ENCODE measurements at places on chromosomes 11 and 22.

- DNase-seq: no peak
Measured at GRCh38 chr22:36961626-36962025, 48.2 kb downstream of the CSF2RB start.

DNA sequence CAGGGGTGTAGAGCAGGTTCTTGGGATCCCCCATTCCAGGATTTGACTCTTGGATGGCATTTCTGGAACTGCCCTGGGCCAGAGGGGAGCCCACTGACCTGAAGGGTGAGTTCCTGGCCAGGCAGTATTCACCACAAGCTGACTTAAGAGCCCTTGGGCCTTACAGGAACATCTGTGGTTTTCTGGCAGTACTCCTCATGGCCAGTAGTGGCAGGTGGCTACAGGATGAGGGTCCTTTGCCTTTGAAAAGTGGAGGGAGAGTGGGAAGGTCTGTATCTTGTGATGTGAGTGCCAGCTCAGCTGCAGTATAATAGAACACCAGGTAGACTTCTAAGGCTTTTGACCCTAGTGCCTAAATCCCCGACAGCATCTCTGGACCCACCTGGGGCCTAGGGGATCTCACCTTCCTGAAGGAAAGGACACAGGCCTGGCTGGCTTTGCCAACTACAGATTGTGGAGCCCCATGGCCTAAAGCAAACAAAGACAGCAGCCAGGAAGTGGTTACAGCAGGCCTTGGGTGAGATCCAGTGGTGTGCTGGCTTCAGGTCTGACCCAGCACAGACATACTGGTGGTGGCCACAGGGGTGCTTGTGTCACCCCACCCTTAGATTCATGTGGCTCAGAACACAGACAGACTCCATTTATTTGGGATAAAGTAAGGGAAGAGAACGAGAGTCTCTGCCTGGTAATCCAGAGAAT is 9.0 kb downstream of the OR51S1 start:
- DNase-seq: no peak

- DNase-seq: no peak
Measured at GRCh38 chr11:133082841-133083488, 449.3 kb downstream of the OPCML start.

GRCh38 chr22:48795664-48796063 is 1032.0 kb downstream of the BRD1 start:
- no peak for DNase-seq

DNA sequence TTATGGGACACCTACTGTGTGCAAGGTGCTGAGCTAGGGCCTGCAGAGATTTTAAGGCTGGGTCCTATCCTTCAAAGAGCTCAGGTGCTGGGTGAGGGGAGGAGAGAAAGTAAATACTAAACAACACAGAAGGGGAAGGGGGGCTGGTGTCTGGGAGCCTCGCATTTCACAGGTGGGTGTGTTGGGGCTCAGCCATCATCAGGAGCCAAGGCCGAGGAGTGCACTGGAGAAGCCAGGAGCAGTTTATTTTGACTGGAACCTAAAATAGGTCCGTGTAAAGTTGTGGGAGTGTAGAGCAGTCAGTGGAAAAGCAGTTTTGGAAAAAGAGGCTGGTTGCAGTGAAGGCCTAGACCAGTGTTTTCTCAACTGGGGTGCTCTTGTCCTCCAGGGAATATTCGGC is 17.5 kb downstream of the NECTIN1 start:
- no peak for DNase-seq

DNA sequence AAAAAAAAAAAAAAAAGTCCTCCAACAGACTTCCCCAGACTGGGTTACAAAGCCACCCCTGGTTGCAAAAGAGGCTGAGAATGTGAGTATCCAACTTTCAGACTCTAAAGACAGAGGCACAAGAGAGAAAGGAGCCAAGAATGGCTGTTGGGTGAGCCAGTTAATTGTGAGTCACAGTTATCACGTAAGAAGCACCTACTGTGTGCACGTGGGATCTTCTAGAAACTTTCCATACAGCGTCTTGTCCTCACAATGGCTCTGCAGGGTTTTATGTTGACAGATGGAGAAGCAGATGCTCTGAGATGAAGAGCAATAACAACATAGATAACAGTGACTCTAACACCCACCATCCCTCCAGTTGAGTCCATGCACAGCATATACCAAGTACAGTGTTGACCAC is 41.0 kb downstream of the CD82 start:
- no peak for DNase-seq

GRCh38 chr22:31102441-31103081 is 4.8 kb downstream of the SELENOM start:
- DNase-seq: no peak

- no peak for DNase-seq
Measured at GRCh38 chr22:36252754-36253522, at the start of gene APOL1. APOL1 (plus strand) TSS chr22:36253133; CDS start chr22:36254956, 1,823 bp downstream.

DNA sequence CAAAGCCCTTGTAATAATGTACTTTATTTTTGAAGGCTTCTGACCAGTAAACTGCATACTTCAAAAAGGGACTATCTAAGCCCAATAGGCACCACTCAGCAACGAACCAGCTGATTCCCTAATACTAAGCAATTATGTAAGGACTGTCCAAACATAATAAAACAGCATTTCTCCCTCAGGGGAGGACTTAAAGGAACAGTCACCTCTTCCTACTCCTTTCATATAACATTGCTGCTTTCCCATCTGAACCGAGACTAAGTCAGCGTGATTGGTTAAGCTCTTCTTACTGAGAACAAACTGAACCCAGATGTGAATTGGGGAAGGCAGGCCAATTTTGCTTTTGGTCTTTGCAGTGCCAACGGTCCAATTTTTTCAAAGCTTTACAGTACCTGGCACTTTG is 420.0 kb downstream of the METTL15 start:
- no peak for DNase-seq

DNA sequence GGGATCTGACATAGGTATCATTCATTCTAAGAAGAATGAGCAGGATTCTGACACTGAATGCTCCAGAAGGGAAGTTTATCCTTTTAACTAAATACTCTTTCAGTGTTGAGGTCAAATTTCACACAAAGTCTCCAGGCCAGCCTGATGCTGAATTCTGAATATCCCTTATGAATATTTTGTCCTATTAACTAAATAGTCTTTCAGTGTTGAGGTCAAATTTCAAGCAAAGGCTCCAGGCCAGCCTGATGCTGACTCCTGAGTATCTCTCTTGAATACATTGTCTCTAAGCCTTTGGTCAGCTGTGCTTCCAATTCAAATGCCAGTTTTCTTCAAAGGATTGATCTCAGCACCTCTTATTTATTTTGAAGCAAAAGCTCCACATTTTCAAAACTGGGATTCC is 676.8 kb downstream of the NTM start:
- no peak for DNase-seq

DNA sequence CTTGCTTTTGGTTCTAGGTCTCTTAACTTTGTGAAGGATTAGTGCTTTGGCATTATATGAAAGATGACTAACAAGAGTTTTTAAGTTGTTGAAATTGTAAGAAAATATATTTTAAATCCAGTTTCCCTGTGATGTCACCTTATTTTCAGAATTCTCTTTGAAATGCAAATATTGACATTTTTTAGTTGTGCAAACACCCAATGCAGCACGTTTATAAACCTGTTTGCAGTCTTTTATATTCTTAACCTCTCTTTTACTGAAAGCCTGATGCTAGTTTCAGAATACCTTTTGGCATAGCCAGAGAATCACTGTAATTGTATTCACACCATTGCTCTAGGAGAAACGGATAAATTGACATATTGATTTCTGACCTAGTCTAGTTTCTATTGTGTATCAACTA is 42.8 kb upstream of the SLC37A2 start:
- no peak for DNase-seq

- no peak for DNase-seq
Measured at GRCh38 chr11:15602047-15602446, 487.3 kb downstream of the INSC start.

DNA sequence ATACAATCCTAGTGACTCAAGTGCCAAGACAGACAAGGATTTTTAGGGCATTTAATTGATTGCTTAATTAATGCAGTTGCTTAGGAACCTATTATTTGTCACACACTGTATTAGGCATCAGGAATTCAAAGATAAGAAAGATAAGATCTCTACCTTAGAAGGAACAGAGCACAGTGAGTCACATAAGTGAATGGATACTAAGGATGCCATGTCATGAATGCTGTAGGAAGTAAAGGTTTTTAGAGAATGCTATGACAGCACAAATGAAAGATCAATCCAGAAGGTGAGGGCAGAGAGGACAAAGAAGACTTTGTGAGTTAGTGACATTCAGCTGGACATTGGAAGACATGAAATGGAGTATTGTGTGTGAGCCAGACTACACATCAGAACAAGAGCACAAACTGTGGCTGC is 147.9 kb upstream of the DDI1 start:
- no peak for DNase-seq

GRCh38 chr22:25083056-25083806 is 116.4 kb upstream of the CRYBB3 start:
- DNase-seq: no peak

DNA sequence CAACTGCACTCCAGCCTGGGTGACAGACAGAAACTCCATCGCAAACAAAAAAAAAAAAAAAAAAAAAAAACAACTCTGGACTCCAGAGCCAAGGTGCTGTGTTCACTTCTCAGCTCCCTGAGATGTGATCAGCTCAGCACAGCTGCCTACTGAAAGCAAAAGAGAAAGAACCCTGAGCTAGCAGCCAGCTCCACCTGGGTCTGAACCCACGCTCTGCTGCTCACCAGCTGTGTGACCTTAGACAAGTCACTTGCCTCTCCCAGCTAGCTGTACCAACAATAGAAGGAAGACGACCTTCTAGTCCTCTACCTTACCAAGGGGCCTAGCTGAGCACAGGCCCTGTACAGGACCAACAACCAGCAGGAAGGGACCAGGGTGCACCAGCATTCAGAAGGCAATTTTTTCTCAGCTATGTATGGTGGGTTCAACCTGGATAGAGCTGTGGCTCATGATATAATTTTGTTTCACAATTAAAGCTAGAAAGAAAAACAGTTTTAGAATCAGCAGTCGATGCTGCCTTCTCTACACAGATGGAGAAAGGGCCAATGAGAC is 3.8 kb downstream of the DGCR2 start:
- DNase-seq: no peak

DNA sequence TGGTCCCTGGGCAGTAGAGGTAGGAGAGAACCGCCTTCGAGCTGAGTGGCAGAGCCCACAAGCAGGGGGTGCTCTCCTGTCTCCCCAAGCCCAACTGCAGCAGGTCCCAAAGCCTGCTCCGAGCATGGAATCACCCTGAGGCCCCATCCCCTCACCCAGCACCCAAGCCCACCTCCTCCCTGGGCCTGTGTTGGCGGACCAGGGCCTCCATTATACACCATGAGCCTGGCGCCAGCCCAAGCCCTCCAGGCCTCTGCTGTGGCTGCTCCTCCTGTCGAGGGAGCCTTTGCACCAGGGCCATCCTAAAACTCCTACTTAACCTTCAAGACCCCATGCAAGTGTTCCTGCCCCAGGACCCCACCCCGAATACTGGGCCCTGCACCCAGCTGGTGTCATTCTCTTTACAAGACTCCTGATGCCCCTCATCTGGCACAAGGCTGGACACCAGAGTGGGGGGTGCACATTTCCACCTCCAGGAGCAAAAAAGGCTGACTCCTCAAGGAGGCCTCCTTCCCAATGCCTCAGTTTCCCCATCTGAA is 16.6 kb downstream of the GP1BB start:
- no peak for DNase-seq

GRCh38 chr11:73538381-73538872 is 59.5 kb downstream of the FAM168A start:
- no peak for DNase-seq

GRCh38 chr11:95821640-95822039 is 31.3 kb downstream of the CEP57 start:
- no peak for DNase-seq

DNA sequence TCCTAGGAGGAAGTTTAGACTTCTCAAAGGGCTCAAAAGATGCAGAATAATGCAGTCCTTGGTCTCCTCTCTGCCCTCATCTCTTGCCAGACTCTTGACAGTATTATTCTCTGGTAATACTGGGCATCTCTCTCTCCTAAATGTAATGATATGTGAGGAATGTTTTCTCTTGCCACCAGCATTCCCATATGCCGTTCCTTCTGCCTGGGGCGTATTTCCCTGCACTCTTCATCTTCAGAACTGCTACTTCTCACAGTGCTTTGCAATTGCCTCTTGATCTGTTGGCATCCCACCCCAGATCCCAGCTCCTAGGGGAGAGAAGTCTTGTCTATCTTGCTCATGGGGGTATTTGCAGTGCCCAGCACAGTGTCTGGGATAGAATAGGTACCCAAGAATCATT is 107.4 kb downstream of the RASSF10 start:
- no peak for DNase-seq

GRCh38 chr11:123477205-123477907 is 47.3 kb downstream of the GRAMD1B start:
- no peak for DNase-seq

- DNase-seq: no peak
Measured at GRCh38 chr11:656866-657265, 19.8 kb downstream of the DRD4 start.

DNA sequence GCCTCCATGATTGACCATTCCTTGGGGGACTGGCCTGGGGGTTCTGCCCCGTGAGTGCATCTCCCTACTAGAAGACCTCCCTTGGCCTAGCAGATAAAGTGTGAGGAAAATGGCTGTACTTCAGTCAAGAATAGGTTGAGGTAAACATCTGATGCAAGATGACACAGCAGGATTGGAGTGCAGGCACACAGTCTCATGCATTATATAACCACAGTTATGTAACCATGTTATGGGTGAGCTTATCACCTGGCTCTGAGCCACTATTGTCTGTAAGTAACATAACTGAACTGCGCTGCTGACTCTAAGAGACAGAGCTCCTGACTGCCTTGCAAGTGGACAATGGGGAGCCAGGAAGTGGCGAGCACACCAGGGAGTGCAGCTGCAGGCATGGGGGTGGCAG is 378.7 kb upstream of the ANO5 start:
- DNase-seq: no peak

GRCh38 chr11:62024936-62025486 is 57.6 kb upstream of the FTH1 start:
- no peak for DNase-seq

GRCh38 chr11:130904380-130904779 is 11.9 kb downstream of the SNX19 start:
- DNase-seq: no peak

DNA sequence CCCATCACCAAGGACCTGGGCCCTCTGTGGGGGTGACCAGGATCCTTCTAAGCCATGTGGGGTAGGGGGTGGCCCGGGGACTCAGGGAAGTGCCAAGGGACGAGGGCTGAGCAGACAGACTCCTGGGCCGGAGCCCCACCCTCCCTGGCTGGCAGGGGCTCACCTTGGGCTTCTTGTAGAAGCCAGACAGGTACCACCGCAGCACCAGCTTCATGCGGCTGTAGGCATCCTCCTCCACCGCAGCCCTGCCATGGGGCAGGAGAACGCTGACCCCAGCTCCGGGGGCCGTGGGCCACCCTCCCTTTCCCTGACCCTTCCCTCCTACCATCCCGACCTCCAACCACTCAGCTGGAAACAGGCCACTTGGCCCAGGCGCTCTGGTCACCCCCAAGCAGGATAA is 45.9 kb upstream of the CARS1 start:
- no peak for DNase-seq

- DNase-seq: no peak
Measured at GRCh38 chr22:45972091-45972888, 4.7 kb downstream of the WNT7B start.

Measured in SIG-M5 (cell line).